ENCODE measurements at places on chromosomes 2 and 18. TPM values are rescaled to one million over a fixed set of nuclear protein-coding genes. Genes with fewer than 3 reads are reported as not detected.

GRCh38 chr2:14700753-14701152 is 68.2 kb downstream of the LRATD1 start:
- DNase-seq, result no peak

DNA sequence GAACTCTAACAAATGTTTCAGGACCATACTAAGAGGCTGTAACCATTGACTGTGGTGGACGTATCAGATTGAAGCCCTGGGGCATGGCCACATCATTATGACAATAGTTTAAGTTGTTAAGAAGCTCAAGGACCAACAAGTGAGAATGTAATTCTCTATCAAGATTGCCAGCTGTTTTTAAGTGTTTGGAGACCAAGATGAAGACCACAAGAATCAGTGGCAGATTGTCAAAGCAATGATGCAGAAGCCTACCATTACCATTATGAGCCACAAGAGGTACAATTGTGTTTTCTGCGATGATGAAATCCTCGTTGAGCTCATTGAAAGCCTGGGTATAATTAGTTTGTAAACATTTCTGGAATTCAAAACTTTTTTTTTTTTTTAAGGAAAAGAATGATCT is 261.1 kb upstream of the ZEB2 start:
- DNase-seq, result peak; percentile 17

Gene PDE1A
- 3.5 TPM for total RNA-seq

DNA sequence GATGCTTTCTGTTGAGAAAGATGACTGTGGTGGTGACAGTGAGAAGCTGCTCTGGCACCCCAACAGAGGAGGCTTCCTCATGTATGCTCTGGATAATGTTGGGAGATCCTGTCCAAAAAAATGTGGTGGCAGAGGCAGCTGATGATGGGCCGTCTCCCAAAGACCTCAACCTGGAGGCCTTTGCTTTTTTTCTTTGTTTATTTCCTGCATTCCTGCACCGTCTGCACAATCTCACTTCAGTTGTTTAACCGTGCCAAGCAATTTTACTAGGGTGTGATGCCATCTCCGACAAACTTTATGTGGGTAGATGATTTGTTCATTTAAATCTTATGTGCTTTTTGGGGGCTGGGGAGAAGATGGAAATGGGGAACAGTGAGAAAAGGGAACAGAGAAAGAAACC is 62.2 kb upstream of the IGFBP5 start:
- no peak for DNase-seq

DNA sequence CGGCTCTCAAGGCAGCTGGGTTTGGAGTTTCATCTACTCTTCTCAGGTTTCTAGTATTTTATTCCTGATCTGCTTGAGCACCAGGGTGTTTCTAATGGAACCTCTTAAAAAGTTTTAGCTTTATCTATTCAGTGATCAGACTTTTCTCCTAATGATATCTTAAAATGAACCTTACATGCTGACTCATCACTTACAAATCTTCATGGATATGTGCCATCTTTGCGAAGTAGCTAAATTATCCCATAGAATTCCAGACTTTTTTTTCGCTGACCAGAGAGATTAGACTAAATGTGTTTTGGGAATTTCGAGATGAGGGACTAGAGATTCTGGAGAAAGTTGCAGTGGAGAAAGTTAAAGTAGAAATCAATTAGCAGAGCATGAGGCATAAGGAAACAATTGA is 401.0 kb downstream of the GRB14 start:
- DNase-seq, result no peak

DNA sequence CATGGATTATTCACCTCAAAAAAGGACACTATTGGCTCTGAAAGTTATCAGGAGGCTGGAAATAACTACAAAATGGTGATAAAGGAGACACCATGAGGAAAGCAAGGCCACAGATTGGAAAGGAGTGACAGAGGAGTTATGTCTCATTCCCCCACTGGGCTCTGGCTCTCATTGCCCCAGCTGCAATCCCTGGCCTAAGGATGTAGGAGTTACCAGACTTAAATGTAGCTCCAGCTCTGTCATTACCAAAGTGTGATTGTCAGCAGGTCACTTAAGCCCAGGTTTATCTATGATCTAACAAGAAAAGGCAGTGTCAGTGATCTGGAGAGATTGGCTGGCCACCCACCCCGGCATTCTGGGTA is 1228.2 kb upstream of the DDX18 start:
- DNase-seq, result no peak

Gene PARD6G
- total RNA-seq, result 2.8 TPM

GRCh38 chr2:66854298-66854697 is 419.4 kb downstream of the MEIS1 start:
- peak; percentile 69 for DNase-seq

GRCh38 chr2:170073288-170073687 is 104.7 kb upstream of the MYO3B start:
- peak; percentile 73 for DNase-seq

GRCh38 chr2:109272461-109272860 is 143.5 kb downstream of the SH3RF3 start:
- DNase-seq, result no peak

DNA sequence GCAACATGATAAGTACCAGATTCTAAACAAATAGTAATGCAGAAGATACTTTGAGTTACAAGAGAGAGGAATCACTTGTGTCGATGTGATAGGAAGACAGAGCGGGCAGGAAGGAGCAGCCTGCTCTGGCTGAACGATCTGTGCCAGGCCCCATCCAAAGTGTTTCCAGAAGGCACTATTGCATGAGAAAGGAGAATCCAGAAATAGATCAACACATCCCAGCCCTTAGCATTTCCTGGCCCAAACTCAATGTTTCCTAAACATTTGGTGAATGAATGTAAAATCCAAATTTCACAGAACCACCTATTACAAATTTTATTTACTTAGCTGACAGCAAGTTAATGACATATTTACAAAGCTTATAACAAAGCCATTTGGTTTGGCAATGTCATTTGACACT is 257.2 kb downstream of the TXNL1 start:
- DNase-seq, result no peak

Gene CFAP53
- total RNA-seq, result not detected

Gene SNTG2
- total RNA-seq, result not detected

Gene MBD1
- total RNA-seq, result 84.9 TPM

Gene PLGLB1
- 0.96 TPM for total RNA-seq

DNA sequence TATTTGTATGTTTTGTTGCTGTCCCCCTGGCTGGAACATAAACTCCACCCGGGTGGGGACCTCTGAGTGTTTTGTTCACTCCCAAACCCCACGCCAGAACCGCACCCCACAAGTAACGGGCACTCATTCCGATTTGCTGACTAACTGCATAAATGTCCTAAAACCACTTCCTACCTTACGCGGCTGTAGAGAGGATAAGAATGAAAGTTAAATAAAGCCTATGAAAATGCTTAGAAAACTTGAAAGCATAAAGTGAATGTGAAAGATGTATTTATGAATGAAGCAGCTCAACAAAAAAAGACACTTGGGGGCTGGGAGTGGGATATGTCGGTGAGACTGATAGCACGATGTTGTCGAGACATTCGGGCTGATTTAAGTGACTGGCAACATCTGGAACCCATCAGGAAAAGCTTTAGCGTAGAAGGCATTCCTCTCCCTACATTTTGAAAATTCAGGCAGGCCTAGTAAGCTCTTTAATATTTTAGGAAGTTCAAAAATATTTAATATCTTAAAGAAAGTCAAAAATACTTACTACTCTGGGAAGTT is 206.7 kb downstream of the SH3RF3 start:
- DNase-seq, result peak; percentile 88

Gene RFTN2
- 0.40 TPM for total RNA-seq

DNA sequence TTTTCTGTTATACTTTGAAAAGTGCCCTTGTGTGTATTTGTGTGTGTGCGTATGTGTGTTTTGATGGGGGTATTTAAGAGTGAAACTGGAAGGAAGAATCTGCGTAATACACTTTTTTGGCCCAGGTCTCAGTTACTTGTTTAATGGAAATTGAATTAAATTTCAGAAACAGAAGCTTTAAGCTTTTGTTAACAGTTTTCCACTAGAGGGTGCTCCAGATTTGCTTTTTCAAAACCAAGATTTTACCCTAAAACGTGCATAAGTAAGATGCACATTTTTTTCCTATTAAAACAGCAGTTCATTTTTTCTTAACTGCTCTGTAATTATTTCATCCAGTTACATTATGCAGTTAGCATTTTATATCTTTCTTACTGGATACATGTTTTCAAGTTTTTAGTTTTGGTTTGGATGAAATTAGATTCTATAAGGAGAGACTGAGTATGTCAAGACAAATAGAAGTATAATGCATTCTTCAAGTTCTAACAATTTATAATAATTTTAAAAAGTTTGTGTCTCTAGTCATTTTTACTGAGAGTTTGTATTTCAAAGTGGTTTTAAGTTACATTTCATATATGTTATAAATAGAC is 97.2 kb downstream of the PIK3C3 start:
- peak; percentile 7 for DNase-seq

GRCh38 chr2:52390651-52391050 is 1358.7 kb upstream of the NRXN1 start:
- no peak for DNase-seq

Gene CAVIN2
- total RNA-seq, result 388 TPM

GRCh38 chr18:25181993-25182392 is 170.0 kb downstream of the ZNF521 start:
- DNase-seq, result no peak

Gene MBD5
- 19.2 TPM for total RNA-seq

GRCh38 chr2:21117688-21118087 is 6.1 kb upstream of the TDRD15 start:
- DNase-seq, result no peak

DNA sequence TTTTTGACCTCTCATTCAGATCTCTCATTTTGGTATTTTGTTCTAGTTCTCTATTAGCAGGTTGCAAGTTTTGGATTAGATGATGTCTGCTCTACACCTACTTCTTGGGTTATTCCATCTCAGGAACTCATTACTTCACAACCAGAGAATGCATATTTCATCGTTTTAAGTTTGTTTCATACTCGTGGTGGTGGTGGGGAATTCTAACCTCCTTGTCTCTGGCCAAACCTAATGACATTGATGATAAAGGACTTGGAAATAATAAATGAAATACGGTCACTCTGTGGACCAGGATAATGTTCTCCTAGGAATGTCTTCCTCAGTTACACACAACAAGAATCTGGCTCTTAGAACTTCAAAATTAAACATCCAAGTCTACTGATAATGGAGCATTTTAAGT is 115.2 kb downstream of the CDC42EP3 start:
- DNase-seq, result no peak

GRCh38 chr2:201794294-201794693 is 12.0 kb upstream of the CDK15 start:
- DNase-seq, result no peak

- DNase-seq, result no peak
These were observed 23.2 kb downstream of the HJURP start for GRCh38 chr2:233831011-233831721.

DNA sequence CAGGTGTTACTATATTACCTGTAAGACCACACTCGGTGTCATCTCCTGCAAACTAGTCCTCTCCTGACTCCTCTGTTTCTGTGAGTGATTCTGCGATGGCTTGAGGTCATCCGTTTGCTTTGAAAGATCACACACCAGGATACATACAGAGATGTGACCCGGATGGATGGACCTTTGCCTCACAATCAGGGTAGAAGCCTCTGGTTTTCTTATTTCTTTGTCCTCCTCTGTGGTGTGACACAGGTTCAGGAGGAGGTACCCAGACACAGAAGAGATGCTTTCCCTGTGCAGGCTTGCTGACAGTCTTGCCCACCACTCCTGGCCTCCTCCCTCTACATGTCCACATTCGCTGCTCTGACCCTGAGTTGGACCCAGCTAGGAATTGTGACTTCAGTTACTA is 34.6 kb downstream of the PSD4 start:
- no peak for DNase-seq

Gene POTEC
- total RNA-seq, result not detected

DNA sequence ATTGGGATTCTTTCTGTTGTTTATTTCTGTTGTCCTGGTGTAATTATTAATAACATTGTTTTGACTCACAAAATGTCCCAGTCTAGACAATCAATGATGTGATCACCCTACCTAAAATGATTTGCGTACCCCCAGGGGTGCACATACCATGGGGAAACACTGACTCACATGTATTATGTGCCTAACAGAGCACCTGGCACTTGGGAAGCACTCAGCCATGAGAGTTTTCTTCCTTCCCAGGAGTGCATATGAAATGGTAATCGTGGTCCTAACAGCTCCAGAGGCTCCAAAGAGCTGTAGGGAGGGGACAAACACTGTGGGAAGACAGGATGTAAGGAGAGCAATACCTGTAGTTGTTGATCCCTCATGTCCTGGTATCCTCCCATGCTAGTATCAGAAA is 187.8 kb upstream of the ERBB4 start:
- no peak for DNase-seq

- DNase-seq, result no peak
These were observed 108.2 kb upstream of the KLHL14 start for GRCh38 chr18:32881009-32881408.

DNA sequence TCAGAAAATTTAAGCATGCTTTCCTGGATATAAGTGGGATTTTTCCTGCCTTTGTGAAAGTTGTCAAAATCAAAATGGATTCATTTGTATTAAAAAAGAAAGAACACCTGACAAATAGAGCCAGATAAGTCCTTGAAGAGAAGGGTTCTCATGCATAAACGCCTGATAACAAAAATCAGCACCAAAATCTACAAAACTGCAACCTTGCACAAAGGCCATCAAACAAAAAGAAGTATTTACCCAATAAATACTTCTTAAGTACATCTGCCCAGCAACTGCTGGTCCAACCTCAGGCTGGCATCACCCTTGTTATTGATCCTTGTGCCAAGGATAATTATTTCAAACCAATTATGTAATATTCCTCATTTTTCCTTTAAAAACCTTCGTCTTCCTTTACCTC is 315.9 kb downstream of the GPD2 start:
- DNase-seq, result no peak

Gene CPO
- total RNA-seq, result not detected

Gene KCNIP3
- 0.29 TPM for total RNA-seq

- DNase-seq, result no peak
These were observed 25.9 kb downstream of the ALS2 start for GRCh38 chr2:201754717-201755415.

DNA sequence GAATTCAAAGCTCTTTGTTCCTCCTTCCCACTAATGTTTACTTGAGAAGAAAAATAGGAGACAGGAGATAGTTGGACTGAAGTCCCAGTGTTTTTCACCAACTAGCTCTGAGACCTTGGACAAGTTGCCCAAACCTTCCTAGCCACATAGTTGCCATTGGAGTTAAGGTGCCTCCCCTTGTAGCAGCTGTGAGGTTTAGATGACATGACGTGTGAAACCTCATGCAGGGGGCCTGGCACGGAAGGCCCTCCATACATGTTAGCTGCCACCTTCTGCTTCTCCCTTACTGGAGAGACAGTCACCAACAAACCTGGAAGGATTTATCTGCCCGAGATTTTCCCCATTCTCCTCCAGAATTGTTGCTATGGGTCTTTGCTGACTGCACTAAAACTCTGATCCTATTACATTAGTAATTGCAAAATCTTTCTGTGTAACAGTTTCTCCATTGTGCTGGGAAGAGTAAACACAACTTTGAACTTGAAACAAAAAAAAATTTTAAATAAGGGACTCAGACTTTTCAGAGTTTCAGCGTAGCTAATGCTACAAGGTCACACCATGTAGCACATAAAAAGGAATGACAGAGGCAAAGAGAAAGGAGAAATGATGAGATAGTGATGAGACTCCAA is 23.8 kb upstream of the CABYR start:
- DNase-seq, result no peak

- no peak for DNase-seq
These were observed 102.3 kb upstream of the CYRIA start for GRCh38 chr2:16767789-16768476.

- peak; percentile 87 for DNase-seq
These were observed 291.6 kb downstream of the ZNF385B start for GRCh38 chr2:179569831-179570233.

All from LHCN-M2 (cell line).